ENCODE measurements at places on chromosomes 12 and 14.

DNA sequence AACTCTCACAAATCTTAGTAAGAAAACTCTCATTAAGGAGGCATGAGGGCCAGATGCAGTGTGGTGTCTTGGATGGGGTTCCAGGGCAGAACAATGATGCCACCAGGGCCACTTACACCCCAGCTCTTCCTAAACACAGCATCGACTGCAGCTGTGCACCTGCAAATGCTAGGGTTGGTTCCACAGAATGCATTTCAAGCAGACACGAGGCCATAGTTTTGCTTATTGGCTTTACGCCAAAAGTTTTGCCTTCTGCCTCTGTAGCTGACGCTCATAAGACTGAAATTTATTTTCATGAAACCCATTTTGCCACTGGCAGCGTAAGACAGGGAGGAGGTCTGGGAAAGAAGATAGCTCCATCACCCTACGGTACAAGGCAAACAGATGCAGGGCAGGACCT, 179.0 kb downstream of the RIMBP2 start:
- no peak for DNase-seq

GRCh38 chr12:49540229-49541139, 1.7 kb downstream of the KCNH3 start:
- DNase-seq: no peak

GRCh38 chr14:57988445-57988844, 122.6 kb upstream of the SLC35F4 start:
- DNase-seq: no peak

DNA sequence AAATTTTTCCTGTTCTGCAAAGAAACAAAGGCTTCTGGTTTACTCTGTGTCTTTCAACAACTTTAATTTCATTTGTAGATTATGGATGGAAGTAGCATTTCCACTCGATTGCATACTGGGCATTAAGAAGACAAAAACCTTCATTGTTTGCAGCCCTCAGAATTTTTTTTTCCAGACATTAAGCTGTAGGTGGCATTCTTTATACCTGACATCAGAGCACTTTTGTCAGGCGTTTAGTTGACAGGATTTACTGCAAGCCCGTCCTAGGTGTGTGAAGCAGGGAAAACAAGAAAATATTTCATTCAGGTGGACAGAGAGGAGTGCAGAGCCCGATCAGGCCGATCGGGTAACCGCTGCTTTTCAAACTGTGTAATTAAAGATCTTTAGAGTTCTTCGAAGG, 107.5 kb downstream of the TMEM260 start:
- DNase-seq: no peak

- DNase-seq: no peak
Observed at GRCh38 chr14:82104013-82104412, 570.4 kb upstream of the SEL1L start.

DNA sequence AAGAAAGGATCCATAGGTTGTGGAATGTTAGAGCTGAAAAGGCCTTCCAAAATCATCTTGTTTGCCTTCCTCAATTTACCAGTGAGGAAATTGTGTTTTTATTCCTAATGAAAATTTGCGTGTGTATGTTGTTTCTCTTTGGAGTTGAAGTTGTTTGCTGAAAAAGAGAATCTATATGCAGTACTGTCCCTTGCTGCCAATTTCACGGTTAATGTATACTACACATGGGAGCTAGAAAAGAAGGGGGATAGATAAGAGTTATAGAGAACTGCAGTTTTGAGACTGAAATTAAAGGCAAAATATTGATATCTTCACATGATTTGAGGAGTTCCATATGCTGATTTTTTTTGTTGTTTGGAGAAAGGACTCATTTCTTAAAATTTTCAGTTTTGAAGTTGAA, 62.0 kb upstream of the LRTM2 start:
- DNase-seq: no peak

GRCh38 chr12:55830601-55831446, 1.4 kb upstream of the DNAJC14 start:
- no peak for DNase-seq

DNA sequence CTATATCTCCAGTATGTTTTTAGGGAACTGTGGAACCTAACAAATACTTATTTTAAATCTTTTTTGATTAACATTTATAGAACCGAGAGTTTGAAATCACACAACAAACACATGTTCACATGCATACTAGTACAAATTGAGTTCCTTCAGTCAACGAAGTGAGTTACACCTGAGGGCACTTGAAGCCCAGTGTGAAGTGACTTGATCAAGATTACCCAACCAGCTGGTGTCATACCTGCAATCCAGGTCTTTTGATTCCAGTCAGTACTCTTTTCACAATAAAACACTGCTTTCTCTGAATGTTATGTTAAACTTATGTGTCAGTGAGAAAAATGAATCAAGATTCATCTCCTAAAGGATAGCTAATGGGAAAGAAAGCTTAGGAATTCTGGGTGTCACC, 35.2 kb downstream of the VRK1 start:
- DNase-seq: no peak

- DNase-seq: no peak
Observed at GRCh38 chr14:68111853-68112270, 292.3 kb downstream of the RAD51B start.

DNA sequence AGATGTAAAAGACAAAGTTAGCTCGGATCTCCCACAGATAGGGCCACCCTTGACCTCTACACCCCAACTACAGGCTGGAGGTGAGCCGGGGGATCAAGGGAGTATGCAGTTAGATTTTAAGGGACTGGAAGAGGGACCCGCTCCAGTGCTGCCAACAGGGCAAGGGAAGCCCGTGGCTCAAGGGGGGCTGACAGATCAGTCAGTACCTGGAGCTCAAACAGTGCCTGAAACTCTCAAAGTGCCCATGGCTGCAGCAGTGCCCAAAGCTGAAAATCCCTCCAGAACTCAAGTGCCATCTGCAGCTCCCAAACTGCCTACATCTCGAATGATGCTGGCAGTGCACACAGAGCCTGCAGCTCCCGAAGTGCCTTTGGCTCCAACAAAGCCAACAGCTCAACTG, 10.4 kb downstream of the NYNRIN start:
- no peak for DNase-seq

DNA sequence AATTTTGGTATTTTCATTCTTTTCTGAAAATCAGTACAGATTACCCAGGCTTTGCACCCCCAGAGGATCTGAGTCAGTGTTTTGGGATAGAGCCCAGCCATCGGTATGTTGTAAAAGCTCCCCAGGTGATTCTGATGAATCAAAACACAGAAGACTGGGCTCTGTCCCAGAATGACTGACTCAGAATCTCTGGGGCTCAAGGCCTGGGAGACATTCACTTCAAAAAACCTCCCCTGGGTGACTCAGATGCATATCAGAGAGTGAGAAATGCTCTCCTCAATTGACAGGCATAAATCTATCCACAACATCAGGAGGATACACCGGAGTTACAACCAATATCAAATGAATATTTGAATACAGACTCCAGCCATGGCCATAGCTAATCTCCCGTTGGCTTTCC, 32.6 kb downstream of the SLC35F4 start:
- DNase-seq: peak; percentile 99

DNA sequence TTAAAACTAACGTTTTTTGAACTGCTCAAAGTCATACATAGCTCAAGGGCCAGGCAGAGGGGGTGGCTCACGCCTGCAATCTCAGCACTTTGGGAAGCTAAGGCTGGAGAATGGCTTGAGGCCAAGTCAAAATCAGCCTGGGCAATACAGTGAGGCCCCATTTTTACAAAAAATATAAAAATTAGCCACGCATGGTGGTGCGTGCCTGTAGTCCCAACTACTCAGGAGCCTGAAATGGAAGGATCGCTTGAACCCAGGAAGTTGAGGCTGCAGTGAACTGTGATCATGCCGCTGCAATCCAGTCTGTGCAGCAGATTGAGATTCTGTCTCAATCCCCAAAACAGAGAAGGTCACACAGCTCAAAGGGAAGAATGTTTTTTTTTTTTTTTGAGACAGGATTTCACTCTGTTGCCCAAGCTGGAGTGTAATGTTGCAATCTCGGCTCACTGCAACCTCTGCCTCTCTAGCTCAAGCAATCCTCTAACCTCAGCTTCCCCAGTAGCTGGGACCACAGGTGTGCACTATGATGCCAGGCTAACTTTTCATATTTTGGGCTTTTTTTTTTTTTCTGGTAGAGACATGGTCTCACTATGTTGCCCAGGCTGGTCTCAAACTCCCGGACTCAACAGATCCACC, 2.9 kb downstream of the RBM23 start:
- DNase-seq: peak; percentile 57

DNA sequence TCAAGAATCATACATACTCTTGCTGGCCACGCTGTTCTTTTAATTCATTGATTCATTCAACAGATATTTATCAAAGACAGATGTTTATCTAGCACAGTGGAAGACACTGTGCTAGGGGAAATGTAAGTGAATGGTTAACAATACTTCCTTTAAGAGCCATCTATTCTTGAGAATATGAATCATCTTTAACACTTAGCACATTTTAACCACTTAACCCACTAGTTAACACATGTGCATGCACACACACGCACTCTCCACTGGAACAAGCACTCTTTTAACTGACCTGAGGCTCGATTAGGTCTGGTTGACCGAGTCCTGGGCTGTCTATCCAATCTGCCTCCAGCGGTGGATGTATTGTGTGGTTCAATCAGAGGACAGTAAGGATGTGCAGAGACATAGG, 34.6 kb downstream of the LMNTD1 start:
- no peak for DNase-seq

DNA sequence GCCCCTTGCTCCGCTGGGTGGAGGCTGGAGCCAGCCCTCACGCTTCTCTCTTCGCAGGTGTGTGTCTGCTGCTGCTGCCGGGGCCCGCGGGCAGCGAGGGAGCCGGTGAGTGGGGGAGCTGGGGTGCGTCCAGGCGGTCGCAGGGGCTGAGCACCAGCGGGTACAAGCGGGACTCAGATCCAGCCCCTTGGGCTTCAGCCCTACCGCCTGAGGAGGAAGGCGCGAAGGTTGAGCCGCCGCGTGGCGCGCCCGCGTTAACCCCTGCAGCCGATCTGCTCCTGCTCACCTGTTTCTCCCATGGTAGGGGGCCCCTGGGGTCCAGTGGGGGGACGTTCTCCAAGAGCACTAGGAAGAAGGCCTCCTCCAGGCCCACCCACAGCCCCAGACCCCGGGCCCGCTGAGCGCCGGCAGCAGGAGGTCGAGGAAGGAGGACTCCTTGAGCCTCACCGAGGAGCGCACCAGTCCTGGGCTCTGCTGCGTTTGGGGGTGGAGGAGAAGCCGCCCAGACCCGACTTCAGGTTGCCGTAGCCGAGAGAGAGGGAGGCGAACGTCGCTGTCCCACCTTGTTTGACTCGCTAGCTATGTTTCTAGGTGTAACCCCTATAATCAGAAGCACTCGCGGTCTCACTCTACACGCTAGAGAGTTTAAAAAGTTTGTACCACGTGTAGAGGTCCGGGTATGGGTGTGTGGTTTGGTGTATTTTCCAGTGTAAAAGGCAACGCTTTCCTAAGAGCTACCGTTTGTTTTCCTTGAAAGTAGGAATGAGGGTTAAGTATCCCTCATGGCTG, 834 bp downstream of the COCH start:
- DNase-seq: no peak

- no peak for DNase-seq
Observed at GRCh38 chr12:85191-85666, 18.7 kb downstream of the IQSEC3 start.

GRCh38 chr12:77299001-77299400, 233.6 kb upstream of the E2F7 start:
- DNase-seq: peak; percentile 1

- DNase-seq: no peak
Observed at GRCh38 chr12:109461049-109461845, 15.9 kb downstream of the KCTD10 start.

GRCh38 chr14:104678346-104678745, 11.1 kb upstream of the INF2 start:
- no peak for DNase-seq

DNA sequence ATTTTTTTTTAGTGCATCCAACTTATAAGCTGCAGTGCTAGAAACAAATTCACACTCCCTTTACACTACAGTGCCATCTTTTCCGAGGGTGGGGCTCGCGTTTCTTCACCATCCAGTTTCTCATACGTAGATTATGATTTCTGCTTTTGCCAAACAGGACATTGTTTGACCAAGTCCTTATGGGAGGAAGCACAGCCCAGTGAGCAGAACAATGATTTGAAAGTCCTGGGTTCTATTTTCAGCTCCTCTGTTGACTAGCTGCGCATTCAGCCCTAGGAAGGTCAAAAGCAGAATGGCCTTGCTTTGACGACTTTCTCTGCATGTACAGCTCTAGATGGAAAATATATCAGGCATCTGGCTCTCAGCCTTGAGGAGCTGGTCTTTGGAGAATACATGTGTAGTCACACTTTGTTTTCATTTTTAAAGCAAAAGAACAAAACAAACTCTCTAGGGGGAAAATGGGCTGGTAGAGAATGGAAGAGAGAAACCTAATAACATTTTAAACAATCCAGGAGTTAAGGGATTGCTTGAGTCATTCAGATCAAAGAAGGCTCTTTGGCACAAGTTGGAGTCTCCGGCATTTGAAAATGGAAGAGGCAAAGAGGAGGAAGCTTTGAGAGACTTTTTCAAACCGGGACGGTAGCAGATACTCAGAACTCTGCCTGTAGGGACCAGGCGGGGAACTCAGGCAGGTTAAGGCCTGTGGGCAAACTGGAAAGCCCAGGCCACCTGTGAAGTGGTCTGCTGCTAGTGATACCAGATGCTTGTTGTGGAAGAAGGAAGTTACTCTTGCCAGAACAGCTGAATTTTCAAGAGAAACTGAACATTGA, 257.3 kb upstream of the PLEKHG7 start:
- no peak for DNase-seq

DNA sequence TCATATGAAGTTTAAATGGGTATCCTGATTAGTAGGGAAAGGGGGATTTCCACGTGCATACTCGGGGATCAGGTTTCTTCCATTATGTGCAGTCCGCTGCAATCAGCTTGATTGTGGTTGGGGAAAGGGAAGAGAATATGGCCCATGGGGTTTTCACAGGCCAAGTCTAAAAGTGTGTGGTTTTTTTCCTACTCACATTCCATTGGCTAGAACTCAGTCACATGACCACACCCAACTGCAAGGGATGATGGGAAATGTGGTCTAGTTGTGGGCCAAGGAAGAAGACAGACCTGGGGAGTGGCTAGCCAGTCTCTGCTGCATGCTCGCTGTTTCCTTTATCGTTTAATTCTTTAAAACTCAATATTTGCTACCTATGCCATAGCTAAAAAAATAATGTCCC, 105.1 kb downstream of the PRIMA1 start:
- no peak for DNase-seq

DNA sequence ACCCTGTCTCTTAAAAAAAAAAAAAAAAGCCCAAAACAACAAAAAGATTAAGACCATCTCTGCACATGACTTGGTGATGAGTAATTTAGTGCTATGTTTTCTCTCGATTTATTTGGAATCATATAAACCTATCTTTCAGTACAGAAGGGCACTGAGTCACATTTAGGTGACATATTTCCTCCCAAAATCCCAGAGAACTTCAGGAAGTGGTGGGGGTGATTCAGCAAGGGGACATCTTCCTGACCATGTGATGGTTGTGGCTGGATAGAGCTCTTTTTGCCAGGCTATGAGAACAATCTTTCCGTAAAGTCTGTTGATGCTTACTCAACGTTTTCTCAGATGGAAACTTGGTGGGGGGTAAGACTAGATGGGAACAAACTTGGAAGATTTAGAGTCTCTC, 50.0 kb downstream of the PPFIBP1 start:
- peak; percentile 82 for DNase-seq

- DNase-seq: no peak
Observed at GRCh38 chr12:119570771-119571170, 22.8 kb upstream of the TMEM233 start.
